CD4-positive, alpha-beta memory T cell (primary cell): ENCODE measurements at places on chromosomes 1 and 21.

DNA sequence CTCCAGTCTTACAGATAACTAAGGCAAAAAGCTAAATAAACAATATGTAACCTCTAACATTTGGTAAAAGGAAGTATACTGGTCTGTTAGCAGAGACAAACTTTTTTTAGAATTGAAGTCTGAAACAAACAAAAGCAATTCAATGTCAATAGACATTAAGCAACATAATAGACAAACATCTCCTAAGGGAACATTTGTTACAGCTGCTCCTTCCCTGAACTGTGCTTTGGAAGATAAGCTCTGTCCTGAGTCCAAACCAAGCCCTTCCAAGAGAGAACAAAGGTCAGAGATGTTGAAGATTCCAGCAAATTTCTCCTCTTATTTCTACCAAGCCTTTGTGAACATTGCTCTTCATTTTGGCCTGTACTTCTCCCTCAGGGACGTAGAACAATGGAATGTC lies 25.3 kb downstream of the FMO2 start:
- DNase-seq: no peak

GRCh38 chr1:221035662-221036153 lies 156.5 kb downstream of the HLX start:
- DNase-seq: no peak

- DNase-seq: no peak
These were observed 235.0 kb upstream of the FGGY start for GRCh38 chr1:59061876-59062275.

GRCh38 chr1:70354332-70355110 lies at the start of gene ANKRD13C:
ANKRD13C (minus strand) TSS chr1:70354722; CDS start chr1:70354408, 314 bp downstream.
- peak; percentile 96 for DNase-seq

DNA sequence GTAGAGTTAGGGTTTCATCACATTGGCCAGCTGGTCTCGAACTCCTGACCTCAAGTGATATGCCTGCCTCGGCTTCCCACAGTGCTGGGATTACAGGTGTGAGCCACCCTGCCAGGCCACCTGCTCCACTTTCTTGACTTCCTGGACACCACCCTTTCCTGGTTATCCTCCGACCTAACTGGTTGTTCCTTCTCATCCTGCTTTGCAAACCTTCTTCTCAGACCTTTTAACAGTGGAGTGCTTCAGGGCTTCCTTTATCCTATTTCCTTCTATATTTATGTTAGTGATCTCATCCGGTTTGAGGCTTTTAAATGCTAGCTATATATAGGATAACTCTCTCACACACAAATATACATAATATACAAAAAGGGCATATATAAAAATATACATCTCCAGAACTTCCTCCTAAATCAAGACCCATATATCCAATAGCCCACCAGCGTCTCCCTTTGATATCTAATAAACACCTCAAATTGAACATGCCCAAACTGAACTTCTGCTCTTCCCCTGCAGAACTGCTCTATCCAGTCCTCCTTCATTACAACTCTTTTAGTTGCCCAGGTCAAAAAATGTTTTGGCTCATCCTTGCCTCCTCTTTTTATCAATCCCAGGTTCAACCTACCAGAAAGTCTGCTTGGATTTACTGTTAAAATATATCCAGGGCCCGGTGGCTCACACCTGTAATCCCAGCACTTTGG lies 19.5 kb upstream of the UQCRHL start:
- DNase-seq: no peak

- DNase-seq: no peak
These were observed 20.4 kb downstream of the ATF3 start for GRCh38 chr1:212628813-212629415.

GRCh38 chr21:25790122-25790877 lies 55.5 kb downstream of the GABPA start:
- DNase-seq: peak; percentile 10

DNA sequence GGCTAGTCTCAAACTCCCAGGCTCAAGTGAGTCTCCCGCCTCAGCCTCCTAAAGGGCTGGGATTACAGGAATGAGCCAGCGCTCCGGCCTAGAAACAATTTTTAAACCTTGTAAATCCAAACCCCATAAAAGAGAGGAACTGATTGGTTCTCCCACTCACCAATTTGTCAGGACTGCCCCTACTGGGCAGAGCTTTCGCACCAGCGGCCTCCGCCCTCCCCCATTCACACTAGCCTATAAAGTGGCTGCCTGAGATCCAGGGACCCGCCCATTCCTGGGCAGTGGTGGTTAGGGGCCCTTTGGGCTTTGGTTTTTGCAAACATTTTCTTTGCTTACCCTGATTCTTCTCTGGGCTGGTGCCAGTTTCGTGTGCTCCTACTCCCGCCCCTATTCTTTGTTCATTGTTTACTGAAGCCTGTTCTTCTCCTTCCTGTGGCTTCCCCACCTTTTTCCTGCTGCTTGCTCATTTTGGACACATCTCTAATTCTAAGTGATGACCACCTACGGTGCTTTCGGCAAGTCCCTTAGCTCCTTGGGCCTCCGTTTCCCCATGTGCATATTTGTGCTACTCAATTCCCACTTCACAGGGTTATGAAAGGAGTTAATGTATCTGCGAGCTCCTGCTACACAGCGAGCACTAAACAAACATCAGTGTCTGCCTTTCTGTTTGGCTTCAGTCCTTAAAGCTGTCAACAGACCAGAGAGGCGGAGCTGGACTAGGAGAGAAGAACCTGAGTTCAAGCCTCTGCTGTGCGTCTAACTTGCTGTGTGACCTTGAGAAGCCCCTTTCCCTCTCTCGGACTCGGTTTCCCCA lies 39.8 kb upstream of the CLIC4 start:
- DNase-seq: peak; percentile 16

GRCh38 chr1:65963156-65963888 lies 170.6 kb downstream of the PDE4B start:
- DNase-seq: no peak

- DNase-seq: no peak
These were observed 712.0 kb downstream of the USP25 start for GRCh38 chr21:16441789-16442188.

DNA sequence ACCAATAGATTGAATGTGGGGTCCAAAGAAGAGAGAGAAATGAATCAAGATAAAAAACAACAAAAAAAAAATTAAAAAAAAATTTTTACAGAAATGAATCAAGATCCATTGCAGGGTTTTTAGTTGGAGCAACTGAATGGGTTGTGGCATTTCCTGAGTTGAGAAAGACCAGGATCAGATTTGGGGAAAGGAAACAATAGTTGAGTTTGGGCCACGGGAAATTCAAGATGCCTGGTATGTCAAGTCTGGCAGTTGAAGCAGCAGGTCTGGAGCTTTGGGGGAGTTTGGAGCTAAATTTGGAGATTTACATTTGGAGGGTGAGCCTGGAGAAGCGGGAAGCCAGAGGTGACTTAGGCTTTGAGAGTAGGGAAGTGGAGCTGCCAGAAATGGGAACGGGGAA lies 22.6 kb downstream of the ATP8B2 start:
- DNase-seq: no peak

GRCh38 chr1:7408771-7409150 lies 362.3 kb upstream of the VAMP3 start:
- DNase-seq: no peak

DNA sequence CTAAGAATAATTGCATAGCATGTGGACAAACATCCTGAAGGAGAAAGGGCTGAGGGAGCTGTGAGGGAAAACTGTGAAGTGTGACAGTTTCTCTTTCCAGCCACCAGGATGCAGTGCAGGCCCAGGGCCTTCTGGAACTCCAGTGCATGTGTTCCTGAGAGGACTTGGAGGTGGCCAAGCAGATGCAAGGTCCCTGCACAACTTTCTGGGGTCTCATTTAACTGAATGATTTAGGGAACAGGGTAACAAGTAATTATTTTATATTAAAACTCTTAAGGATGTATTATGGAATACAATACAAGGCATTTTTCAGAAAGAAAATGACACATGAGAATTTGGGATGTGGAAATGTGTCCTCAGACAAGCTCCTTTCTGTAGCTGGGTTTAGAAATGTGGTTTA lies 61.2 kb upstream of the MCOLN3 start:
- no peak for DNase-seq

DNA sequence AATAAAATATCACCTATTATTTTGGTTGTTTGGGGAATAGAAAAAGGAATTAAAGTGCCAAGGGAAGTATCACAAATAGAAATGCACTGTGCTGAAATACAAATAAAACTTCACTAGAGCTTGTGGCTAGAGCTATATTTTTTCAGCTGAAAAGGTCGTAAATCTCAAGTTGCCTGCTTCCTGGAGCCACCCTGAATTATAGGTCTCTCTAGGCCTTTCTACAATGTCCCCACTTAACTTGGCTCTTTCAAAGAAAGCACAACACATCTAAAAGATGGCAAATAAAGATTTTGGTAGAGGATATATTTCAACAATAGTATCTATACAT lies 5.0 kb upstream of the RNF2 start:
- DNase-seq: no peak

DNA sequence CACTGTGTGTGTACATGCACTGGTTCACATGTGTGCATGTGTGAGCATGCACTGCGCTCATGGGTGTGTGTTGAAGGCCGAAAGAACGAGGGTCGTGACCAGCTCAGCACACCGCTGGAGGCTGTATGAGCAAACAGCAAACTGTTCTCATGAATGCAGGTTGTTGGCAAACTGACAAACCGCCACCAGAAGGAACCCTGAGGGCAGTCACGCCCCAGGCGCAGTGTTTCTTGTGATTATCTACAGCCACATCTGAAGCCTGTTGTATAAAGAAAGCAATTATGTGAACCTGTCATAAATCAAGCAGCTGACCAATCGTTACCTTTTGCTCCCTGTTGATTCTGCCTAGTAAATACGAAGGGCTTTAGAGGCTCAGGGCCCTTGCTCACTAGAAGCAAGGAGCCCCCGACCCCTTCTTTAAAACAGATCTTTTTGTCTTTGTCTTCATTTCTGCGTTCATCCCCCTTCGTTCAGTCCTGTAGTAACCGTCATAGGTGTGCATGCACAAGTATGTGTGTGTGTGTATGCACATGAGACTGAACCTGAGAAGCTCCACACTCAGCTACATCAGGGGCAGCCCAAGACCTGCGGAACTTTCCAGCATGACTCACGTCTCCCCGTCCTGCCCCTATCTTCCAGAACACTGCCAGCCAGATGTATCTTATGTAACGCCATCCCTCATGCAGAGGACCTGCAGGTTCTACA lies 16.8 kb upstream of the RIPK4 start:
- no peak for DNase-seq

DNA sequence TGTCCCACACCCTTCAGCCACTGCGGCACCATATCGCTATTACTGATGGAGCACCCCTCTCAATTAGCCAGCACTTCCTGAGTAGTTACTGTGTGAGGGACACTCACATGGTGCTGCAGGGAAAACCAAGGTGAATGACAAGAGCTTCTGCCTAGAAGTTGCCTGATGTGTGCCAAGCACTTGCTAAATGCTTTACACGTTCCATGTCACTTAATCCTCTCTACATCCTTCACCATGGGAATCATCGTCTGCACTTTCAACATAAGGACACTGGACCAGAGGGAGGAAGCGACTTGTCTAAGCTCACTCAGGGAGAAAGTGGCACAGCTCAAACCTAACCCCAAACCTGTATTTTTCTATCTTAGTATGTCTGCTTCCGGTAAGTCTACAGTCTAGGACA lies 344.8 kb downstream of the SIPA1L2 start:
- no peak for DNase-seq
